ENCODE measurements at places on chromosomes 7 and 10.
A peak's percentile ranks its signal among the peaks of the same experiment; 100 is the strongest.

DNA sequence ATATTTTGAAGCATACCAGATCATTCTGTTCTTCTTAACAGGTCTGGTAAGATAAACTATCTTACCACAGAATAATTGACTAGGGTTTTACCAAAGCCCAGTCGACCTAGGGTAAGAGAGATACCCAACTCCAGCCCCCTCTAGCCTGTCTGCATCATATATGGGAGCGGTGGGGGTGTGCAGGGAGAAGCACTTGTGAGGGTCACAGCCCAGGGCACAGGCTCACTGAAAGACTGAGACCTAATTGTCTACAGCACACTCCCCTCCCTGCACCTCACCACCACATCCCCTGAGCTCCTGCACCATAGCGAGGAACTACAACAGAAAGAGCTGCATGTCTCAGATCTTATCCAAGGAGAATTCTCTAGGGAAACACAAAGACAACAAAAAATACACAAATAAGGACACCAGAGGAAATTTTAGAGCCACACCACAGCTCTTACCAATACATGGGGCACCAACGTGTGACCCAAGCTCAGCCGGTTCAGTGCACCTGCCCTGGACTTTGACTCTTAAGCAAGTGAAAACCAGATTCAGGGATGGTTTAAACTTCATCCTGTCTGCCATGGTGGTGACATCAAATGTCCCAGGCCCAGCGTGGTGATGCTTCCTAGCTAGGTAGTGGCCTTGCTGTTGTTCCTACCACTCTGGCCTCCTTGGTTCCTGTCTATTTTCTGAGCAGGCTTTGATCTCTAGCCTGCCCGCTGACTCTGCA lies 150.8 kb downstream of the HERPUD2 start:
- DNase-seq: no peak

- no peak for DNase-seq
Measured at GRCh38 chr7:111755383-111755782, 193.1 kb upstream of the IMMP2L start.

- no peak for DNase-seq
Measured at GRCh38 chr10:125035588-125036295, 93.8 kb downstream of the ZRANB1 start.

DNA sequence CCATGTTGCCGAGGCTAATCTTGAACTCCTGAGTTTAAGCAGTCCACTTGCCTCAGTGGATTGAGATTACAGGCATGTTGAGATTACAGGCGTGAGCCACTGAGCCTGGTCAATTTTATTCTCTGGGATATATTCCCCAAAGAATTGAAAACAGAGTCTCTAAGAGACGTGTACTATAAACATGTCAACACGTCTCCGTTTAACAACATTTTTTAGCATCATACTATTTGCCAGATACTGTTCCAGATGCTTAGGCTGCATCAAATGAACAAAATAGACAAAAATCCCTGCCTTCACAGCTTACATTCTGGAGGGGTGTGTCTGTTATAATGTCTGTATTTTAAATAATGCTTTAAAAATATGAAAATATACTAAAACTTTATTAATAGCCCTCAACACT lies 54.1 kb upstream of the PRKG1 start:
- no peak for DNase-seq

- peak; percentile 13 for DNase-seq
Measured at GRCh38 chr7:40658729-40659128, 523.9 kb downstream of the SUGCT start.

GRCh38 chr7:92075455-92076158 lies 58.7 kb downstream of the CYP51A1 start:
- no peak for DNase-seq

DNA sequence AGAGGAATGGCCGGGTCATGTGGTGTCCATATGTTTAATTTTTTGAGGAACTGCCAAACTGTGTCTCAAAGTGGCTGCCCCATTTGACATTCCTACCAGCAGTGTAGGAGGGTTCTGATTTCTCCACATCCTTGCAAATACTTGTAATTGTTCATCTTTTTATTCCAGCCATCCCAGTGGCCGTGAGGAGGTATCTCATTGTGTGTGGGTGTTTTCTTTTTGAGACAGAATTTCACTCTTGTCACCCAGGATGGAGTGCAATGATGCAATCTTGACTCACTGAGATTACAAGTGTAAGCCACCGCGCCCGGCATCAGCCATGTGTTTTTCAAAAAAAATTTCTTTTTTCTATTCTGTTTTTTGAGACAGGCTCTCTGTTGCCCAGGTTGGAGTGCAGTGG lies 38.7 kb upstream of the DLG5 start:
- DNase-seq: peak; percentile 84

GRCh38 chr7:36236073-36236472 lies 83.0 kb downstream of the EEPD1 start:
- no peak for DNase-seq

- no peak for DNase-seq
Measured at GRCh38 chr10:75955973-75956502, 524.6 kb downstream of the LRMDA start.

DNA sequence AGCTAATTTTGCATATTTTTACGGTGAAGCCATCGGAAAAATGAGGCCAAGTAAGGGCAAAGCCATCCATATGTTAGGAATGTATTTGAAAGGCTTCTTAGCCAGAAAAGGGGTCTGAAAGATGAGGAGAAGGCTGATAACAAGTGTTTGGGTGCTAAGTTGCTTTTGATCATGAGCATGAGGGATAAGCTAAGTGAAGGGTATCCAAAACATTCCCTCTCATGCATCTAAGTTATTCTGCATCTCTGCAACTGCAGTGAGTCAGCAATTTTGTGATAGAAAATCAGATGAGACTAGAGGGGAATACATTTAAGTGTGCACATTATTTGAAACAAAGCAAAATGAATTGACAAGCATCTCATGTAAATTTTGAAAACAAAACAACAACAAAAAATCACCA lies 282.8 kb downstream of the GPR158 start:
- DNase-seq: no peak
